Stimulated activated CD8-positive, alpha-beta memory T cell treated with anti-CD3 and anti-CD28 coated beads, Interleukin-2, amount 100 ng/mL, for 1 hour (primary cell): ENCODE measurements at places on chromosomes 3 and 15.

GRCh38 chr3:112304611-112305010, 10.6 kb upstream of the SLC9C1 start:
- no peak for DNase-seq

DNA sequence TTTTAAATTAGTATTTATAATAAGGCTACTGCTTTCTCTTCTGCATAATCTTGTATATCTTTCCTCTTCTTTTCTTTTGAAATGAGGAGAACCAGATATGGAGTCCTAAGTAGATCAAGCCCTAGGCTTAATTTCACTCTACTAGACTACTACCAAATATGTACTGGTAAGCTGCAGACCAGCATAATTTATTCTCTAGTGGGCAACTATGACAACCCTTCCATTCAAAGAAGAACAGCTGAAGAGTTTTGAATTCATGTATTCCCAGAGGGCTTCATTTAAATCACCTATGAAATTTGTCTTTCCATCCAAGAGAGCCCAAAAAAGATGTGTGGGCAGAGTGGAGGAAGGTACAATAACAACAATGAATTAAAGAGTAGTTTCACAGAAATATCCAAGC, 10.0 kb downstream of the RAD18 start:
- no peak for DNase-seq

DNA sequence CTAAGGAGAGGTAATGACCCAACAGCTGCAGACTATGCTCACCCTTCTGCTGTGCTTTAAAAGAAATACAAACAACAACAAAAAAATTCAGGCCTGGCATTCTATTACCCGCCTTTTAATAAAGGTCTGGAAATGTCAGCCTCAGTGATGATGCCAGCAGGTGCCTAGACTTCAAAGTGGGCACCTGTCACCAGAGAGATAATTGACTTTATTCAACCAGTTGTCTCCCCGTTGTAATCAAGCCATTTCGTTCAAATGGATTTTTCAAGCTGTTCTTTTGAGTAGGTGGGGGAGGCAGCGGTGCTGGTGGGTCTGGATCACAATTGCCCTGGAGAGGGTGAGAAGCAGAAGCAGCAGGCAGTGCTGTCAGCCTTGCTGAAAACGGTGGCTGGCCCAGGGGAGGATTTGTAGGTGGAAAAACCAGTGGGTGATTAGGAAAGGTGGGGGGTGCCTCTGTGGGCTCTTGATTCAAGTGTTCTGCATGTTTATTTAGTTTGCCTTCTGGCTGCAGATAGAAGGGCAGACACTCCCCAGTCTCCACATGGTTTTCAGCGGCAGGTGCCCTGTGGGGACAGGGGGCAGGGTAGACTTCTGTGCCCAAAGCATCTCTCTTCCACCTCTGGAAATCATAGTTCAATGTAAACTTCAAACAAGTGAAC, 300.2 kb upstream of the SLCO3A1 start:
- no peak for DNase-seq

DNA sequence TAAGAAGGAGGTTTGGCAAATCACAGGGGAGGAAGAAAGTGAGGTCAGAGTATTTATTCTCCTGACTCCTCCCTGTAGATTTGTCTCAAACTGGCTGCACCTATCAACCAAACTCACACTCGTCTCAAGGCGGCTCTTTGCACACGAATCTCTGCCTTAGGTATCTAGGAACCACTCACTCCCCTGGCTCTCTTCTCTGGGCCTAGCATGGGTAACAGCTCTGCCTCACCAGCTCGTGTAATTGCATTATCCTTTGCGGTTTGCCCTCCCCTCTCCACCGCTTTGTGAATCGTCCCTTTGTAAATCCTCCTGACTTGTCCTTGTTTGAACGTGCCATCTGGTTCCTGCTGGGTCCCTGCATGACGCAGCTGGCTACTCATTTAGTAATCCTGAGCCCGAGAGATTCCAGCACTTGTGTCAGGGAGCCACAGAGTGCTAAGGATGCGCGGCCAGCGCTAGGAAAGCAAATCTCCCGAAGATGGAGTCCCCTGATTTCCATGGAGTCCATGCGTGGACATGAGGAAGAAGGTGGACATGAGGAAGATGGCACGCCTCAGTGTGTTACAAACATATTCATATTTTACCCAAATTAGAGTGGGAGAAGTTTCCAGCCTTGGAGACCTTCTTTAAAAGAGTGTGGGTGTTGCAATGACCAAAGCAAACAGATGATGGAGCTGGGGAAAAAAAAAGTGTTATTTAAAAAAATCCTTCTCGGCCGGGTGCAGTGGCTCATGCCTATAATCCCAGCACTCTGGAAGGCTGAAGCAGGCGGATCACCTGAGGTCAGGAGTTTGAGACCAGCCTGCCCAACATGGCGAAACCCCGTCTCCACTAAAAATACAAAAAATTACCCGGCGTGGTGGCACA, 26.7 kb downstream of the NRROS start:
- no peak for DNase-seq

- no peak for DNase-seq
These were observed 464.1 kb upstream of the RARB start for GRCh38 chr3:24963762-24964625.

- no peak for DNase-seq
These were observed 48.4 kb upstream of the TRAK1 start for GRCh38 chr3:42042747-42043098.
